ENCODE measurements at places on chromosomes 16 and 17.

DNA sequence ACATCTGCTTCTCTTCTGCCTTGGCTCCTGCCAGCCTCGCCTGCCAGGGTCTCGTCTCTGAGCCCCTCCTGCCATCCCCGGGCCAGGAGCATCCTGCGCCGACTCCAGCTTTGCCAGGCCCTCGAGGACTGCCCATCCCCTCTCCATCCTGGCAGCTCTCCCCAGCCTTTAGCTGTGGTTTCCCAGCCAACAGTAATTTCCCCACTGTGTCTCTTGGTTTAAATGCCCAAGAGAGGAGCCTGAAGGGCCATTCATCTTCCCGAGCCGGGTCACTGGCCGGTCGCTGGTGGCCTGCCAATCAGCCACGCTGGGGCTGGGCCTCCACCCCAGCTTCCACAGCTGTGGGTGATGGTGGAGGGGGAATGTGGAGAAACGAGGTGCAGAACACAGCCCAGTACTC lies 47.8 kb downstream of the MRC2 start:
- DNase-seq, result no peak

GRCh38 chr16:2500918-2501750 lies 12.6 kb upstream of the ATP6V0C start:
- DNase-seq, result peak; percentile 83

GRCh38 chr16:35497399-35497798 lies 2038.0 kb downstream of the TP53TG3F start:
- no peak for DNase-seq

- DNase-seq, result peak; percentile 16
These were observed 13.7 kb downstream of the DNAH17 start for GRCh38 chr17:78563189-78564145.

GRCh38 chr17:59466946-59467801 lies 98.2 kb upstream of the DHX40 start:
- no peak for DNase-seq

- no peak for DNase-seq
These were observed 39.9 kb upstream of the ICAM2 start for GRCh38 chr17:64060331-64060730.

DNA sequence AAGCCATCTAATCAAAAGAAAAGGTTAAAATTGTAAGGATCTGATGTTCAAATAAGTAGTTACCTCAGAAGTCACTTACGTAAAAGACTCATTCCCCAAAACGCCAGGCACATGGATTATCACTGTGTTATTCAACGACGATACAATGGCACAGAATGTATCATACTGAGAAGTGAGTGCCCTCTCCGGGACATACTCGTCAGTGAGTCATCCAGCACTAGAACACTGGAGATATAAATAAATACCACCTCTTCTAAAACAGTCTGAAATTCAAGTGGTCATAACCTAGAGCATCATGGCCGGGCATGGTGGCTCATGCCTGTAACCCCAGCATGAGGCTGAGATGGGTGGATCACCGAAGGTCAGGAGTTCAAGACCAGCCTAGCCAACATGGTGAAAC lies 24.9 kb downstream of the USP31 start:
- DNase-seq, result no peak

DNA sequence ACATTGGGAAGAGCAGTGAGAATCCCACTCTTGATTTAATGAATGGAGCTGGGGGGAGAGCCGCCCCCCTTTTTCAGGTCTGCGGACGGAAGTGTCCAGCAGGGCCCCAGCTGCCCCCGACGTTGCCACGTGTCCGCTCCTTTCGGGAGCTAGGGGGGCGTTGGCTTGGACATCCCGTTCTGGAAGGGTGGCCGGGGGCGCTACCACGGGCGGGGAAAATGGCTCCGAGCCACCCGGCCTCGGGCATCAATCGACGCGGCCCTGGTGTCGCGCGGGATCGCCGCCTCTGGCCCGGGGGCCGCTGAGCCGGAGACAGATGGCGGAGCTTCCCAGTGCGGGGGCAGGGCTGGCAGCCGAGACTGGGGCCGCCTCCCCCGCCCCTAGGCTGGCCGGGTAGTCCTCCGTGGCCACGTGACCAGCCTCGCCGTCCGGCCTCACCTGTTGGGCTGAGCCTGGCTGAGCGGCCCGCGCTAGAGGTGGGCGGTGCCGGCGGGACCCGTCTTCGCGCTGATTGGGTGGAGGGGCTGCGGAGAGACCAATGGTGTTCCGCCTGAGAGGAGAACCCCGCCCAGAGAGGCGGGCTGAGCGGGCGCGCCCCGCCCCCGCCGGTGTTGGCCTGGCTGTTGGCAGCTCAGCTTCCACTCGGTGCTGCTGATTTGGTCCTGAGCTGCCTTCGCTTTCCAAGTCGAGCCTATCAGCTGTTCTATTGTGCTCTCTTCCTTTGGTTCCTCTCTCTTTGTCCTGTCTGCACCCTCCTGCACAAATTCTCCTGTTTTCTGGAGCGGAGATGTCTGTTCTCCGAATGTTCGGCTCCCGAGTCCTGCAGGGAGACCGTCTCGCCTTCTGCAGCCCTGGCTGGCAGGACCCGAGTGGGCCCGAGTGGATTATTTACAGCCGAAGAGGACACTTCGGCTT lies 8.3 kb downstream of the HS3ST3B1 start:
- DNase-seq, result peak; percentile 91

- no peak for DNase-seq
These were observed 58.0 kb downstream of the KANSL1 start for GRCh38 chr17:46135126-46135812.

GRCh38 chr16:89505204-89506112 lies 2.7 kb upstream of the SPG7 start:
- peak; percentile 12 for DNase-seq

- DNase-seq, result peak; percentile 29
These were observed at the start of gene NECAB2 for GRCh38 chr16:83967838-83968305. NECAB2 (plus strand) TSS chr16:83968244; CDS start chr16:83968649, 405 bp downstream.

- DNase-seq, result no peak
These were observed 6.0 kb downstream of the SREBF1 start for GRCh38 chr17:17830740-17831207.

- no peak for DNase-seq
These were observed 494.1 kb upstream of the ERCC4 start for GRCh38 chr16:13425836-13426235.

GRCh38 chr16:47940466-47940865 lies 215.3 kb downstream of the ABCC12 start:
- peak; percentile 16 for DNase-seq

- no peak for DNase-seq
These were observed 30.4 kb upstream of the HS3ST3B1 start for GRCh38 chr17:14270508-14270907.

DNA sequence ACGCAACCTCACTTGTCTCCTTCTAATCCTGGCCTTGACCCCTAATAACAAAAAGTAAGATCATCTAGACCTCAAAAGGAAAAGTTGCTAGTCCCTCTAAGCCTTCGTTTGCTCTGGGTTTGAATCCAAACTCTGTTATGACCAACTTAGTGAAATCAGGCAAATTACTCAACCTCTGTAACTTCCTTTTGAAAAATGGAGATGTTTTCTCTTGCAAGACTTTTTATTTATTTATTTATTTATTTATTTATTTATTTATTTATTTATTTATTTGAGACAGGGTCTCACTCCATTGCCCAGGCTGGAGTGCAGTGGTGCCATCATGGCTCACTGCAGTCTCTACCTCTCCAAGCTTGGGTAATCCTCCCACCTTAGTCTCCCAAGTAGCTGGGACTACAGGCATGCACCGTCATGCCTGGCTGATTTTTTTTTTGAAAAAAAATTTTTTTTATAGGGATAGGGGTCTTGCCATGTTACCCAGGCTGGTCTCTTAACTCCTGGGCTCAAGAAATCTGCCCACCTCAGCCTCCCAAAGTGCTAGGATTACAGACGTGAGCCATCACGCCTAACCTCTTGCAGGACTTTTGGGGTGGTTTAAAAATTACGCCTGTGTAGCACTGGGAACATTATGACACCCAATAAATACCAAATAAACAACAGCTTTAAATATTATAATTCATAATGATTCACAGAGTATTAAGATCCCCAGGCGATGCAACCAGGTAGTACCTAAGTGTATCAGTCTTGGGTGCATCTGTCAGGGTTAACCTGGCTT lies 63.4 kb downstream of the PITPNC1 start:
- no peak for DNase-seq

- DNase-seq, result no peak
These were observed 17.3 kb upstream of the TBKBP1 start for GRCh38 chr17:47676510-47677165.

DNA sequence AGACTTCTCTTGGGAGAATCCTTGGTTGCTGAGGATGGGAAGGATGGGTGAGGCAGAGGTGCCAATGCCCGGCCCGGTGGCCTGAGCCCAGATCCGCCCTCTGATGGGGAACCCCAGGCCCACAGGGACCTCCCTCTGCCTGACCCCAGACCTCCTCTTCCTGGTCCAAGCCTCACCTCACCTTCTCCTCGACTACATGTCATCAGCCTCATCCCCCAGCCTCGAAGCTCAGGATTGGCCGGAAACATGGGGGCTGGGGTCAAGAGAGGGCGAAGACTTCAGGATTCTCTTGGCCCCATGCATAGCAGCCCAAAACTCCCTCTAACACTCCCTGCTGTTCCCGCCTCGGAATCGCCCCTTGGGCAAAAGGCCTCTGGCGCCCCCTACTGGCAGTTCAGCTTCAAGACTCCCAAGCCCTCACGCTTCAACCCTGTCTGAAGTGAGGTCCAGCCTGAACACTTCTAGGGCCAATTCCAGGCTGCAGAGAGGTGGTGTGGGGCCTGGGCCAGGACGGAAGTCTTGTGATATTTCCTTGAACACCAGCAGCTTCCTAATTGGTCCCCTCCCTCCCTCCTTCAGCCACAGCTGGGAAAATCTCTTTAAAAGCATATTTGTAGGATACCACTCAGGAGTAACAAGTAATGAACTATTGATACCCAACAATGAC lies 47.2 kb downstream of the ARHGAP27 start:
- peak; percentile 86 for DNase-seq

DNA sequence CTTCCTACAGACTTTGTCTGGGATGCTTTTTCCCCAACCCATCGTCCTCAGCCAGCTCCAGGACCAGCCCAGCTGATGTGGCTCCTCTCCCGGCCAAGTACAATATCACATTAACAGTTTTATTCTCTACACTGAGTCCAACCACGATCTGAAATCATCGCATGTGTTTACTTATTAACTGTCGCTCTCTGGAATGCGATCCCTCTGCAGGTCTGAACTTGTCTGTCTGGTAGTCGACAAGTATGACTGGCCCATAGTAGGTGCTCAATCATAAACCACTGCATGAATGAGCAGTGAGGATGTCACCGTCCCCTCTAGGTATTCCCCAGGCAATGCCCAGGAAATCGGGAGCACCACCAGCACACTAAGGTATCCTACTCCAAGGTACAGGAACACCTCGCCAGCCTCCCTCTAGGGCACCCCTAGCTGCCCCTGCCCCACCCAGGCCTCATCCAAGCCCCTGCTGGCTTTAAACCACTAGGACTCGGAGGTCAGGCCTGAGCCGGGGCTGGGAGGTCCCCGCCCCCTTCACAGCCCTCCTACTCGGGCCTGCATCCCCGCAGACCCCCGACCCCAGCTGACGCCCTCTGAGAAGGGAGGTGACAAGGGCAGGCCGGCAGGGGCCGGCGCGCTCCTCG lies 27.7 kb downstream of the RTN4RL1 start:
- no peak for DNase-seq

DNA sequence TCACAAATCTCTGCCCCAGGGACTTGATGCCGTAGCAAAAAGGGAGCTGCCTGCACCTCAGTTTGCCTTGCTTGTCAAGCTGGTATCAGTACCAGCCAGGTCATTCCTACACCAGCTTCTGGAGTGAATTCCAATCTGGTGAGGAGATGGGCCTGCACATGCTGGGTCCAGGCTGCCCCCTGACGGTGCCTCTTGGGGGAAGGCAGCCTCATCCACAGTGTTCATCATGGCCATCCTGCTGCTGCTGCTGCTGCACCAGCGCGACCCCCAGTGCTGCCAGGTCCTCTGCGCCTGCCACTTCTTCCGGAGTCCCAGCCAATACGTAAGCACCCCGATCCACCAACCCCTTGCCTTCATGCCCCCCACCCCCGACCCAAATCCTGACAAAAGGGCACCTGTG lies 8.3 kb downstream of the MRPL27 start:
- DNase-seq, result no peak

DNA sequence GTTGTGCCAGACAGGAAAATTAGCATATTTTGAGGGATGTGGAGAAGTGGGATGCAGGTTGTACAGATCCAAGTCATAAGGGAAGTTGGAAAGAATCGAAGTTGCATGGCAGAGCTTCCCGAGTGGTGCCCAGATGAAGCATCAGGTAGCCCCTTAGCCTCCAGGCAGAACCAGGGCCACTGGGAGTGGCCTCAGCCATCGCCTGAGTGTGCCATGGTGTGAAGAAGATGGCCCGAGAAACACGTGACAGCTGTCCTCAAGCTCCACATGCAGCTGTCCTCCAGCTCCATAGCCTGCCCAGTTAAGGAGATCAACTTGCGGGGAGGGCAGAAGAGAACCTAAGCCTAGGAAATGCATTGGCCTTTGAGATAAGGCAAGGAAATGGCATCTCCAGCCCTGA lies 33.5 kb downstream of the TMC6 start:
- DNase-seq, result no peak

GRCh38 chr17:74513987-74514631 lies 17.2 kb downstream of the CD300LB start:
- DNase-seq, result peak; percentile 25

DNA sequence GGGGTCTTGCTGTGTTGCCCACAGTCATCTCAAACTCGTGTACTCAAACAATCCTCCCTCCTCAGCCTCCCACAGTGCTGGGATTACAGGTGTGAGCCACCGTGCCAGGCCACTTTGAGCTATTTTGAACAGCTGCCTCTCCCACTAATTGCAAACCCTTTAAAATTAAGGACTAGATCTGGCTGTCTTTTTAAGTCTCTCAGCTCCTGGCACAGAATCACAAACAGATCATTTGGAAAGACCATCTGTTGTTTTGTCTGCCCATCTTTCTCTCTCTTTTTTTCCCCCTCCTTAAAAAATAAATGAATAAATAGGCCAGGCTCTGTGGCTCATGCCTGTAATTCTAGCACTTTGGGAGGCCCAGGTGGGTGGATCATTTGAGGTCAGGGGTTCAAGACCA lies 10.9 kb upstream of the STAT3 start:
- peak; percentile 87 for DNase-seq

DNA sequence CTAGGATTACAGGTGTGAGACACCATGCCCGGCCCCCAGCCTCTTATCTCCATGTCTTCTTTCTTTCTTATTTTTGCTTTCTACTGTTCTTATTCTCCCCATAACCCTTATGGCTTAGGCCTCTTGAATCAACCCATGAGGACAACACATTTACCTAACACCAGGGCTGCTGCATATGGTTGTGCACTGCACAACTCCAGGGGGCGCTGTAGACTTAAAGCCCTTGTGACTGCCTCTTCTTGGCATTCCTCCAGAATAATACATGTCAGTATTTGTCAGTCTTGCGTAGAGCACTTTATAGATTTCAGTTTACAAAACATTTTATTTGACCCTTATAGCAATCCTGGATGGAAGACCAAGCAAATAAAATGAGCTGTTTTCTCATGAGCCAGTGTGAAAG lies 225.0 kb upstream of the SALL1 start:
- no peak for DNase-seq

DNA sequence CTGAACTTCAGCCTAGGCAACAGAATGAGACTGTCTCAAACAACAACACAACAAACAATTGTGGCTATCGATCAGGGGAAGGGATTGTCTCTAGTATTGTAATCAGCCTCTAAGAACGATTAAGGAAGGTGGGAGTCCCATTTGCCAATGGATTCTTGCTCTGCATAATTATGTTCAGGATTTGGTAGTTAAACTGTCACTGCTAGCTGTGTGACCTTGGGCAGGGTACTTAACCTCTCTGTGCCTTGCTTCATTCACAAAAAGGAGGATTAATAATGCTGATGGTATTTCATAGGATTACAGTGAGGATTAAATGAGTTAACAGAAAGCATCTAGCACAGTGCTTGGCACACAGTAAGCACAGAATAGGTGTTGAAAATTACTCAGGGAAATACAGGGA lies 6.7 kb upstream of the SSTR2 start:
- no peak for DNase-seq

- no peak for DNase-seq
These were observed at the start of gene MMP25 for GRCh38 chr16:3045758-3046640. MMP25 (plus strand) TSS chr16:3046561; CDS start chr16:3046918, 357 bp downstream.

Measured in cerebellar cortex (tissue), 1 donor.